ENCODE measurements at places on chromosomes 1 and 21.
A peak's percentile ranks its signal among the peaks of the same experiment; 100 is the strongest.

- no peak for DNase-seq
These were observed 22.7 kb upstream of the PIK3CD start for GRCh38 chr1:9628541-9629444.

GRCh38 chr1:41698916-41699860, 214.7 kb upstream of the EDN2 start:
- DNase-seq, result no peak

DNA sequence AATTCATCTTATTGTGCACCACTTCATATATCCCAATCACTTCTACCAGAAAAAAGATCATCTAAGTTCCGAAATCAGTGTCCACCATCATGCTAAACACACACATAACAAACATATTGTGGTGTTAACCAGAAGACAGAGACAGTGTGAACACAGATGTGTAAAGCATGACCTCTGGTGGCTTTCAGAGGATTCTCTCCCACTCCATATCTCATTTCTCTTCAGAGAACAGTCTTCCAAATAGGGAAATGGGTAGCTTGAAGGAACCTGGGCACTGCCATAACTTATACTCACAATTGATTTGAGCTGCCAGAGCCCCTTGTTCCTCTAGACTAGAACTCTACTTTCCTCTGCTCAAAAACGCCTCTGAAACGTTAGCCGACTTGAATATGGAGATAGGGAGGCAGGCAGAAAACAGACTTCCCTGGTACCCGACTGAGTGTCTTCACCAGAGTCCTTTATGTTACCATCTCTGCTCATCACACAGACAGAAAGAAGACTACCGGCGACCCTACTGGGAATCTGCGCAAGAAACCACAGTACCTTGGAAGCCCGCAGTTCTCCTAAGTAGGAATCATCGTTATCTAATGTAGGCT, 1.8 kb upstream of the ELAPOR1 start:
- DNase-seq, result peak; percentile 60

DNA sequence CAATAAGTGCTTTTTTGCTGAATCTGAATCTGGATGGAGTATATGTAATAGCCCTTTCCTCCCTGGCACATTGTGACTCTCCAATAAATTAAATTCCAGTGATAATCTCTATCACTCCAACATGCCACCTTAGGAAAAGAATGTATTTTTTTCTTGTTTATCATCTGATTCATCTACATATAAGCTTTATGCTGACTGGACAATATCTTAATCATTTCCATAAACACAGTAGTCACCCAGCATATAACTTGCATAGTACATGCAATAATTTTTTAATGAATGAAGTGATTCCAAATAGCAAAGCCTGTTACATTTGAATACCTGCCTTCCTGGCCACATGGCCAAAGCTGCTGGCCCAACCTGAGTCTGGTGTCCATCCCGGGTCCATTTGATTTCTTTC, 477.6 kb upstream of the USP24 start:
- DNase-seq, result no peak

GRCh38 chr1:6723621-6724428, 22.2 kb upstream of the DNAJC11 start:
- no peak for DNase-seq

GRCh38 chr21:42835611-42836401, 43.5 kb downstream of the WDR4 start:
- no peak for DNase-seq

GRCh38 chr21:38142224-38142623, 114.6 kb upstream of the KCNJ15 start:
- no peak for DNase-seq

GRCh38 chr21:30981403-30981802, 56.9 kb downstream of the KRTAP19-8 start:
- DNase-seq, result no peak

- no peak for DNase-seq
These were observed 113.5 kb downstream of the GABPA start for GRCh38 chr21:25848309-25848708.

DNA sequence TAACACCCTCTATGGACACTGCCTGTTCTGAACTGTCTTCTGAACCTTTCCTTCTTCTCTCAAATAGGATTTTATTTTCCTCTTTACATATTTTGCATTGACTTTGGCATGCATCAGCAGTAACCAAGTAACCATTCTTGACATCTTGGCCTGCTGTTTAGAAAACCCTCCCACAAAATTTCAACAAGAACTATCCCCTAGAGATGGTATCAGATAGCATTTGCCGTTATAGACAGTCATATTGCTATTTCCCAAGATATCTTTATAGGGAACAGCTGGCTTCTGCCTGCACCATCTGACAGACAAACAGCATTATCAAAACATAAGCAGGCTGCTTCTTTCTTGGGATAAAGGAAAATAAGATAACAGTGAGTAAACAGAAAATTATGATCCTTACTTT, 54.7 kb downstream of the LHX8 start:
- no peak for DNase-seq

DNA sequence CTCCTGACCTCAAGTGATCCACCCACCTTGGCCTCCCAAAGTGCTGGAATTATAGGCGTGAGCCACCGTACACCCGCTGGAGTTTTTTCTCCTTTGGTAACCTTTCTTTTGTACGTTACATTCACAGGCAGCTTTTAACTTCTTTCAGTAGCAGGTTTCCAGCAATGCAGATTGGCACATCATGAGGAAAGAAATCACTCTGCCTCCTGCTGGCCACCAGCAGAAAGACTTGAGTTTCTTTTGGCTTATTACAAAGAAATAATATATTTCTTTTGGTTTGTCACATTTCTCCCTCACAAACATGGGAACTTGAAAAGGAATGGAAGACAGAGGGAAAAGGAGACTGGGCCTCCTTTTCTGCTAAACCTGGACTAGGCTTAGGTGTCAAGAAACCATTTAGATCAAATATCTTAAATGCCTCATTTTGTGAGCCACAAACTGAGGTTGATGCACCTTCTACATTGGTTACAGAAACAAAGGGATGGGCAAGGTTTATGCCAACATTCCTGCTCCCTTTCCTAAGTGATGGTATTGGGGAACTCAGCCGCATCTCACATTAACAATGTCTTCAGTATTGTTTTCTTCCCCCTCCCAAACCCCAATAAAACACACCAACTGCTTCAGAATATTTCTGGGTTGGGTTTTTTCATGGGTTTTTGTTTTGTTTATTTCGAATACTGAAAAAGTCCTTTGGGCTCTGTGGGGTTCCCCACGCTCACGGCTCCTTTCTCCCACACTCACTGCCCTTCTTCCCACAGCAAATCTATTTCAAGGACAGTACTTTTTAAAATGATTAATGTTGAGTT, 7.7 kb downstream of the ENSA start:
- peak; percentile 84 for DNase-seq

- peak; percentile 71 for DNase-seq
These were observed 7.4 kb downstream of the EFNA4 start for GRCh38 chr1:155070721-155071569.

DNA sequence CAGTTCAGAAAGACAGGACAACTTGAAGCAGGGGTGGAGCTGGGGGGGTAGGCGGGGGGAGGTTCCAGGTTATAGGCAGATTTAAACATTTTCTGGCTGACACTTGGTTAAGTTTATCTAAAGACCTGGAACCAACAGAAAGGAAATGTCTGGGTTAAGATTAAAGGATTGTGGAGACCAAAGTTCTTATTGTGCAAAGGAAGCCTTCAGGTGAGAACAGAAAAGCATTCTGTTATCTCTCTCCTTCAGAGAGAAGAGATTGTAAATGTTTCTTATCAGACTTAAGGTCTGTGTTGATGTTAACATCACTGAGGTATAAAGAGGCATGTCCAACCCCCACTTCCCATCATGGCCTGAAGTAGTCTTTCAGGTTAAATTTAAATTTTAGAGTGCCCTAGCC, 3.7 kb upstream of the ACADM start:
- DNase-seq, result no peak

GRCh38 chr1:44037154-44037553, 5.9 kb upstream of the SLC6A9 start:
- no peak for DNase-seq

DNA sequence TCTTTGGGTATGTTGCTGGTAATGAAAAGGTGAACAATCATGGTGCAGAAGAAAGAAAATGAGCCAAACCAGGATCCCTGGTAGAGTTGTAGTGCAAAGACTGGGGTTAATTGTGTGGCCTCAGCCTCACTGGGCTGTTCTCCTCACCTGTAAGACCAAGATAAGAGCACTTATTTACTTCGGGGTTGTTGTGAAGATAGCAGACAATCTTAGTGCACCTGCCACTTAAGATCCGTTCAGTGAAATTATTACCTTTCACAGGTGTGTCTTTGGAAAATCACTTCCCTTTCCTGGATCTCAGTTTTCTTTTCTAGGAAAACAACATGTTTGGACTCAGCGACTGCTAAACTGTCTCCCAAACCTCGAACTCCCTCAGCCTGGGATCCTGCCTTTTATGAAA, 1.3 kb upstream of the FGGY start:
- no peak for DNase-seq

DNA sequence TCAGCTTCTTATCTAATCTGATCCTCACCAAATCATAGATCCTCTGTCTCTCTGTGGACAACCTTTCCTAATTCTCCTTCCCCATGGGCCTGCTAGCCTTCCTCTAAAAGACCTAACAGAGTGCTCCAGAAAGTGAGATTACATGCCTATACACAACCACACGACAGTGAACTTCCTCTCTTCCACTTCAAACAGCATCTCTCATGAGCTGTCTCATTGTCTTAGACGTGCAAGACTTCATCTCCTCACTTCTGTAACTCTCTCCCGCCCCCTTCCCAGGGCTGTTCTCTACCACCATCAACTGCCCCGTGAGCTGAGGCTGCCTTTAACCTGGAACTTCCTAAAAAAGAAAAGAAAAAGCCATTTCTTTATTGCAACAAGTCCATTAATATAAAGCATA, 14.1 kb upstream of the A3GALT2 start:
- DNase-seq, result no peak

GRCh38 chr1:246447501-246447900, 59.6 kb downstream of the SMYD3 start:
- peak; percentile 75 for DNase-seq

DNA sequence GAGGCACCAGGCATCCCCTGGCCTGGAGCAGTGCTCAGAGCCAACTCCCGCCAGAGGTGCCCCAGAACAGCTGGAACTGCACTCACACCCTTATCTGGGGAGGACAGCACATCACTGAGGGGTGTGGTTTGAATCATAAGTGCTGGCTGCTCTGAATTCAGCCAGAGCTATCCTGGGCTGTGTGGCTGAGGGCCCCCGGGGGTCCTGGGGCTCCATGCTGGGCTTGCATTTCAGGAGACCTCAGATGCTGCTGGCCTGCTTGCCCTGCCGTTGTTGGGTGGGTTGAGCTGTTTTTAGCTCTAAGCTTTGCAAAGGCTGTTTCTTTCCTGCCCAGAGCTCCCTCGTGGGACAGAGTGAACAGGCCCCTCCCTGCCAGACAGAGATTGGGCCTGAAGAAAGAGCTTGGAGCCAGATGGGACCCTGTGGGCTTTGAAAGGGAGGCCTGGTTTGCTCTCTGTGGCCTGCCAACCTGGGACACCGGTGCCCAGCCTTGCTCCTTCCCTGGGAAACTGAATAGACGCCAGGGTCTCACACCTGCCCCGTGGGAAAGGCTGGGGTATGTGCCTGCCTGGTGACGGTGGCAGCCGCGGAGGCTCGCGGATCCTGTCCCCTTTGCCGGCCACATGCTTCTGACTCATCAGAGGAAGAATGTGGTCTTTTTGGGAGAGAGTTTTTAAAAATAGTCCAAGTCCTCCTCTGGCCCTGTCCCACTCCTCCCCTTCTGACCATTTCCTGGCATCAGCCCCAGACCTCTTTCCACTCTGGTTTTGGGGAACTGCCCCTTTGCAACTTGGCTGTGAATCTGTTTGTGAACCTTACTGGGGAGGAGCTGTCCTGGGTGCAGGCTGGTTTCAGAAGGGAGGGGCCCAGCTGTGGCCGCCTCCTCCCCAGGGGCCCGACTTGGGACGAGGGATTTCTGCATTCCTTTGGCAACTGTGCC, 30.0 kb downstream of the ARHGEF10L start:
- peak; percentile 91 for DNase-seq

GRCh38 chr1:156504438-156504813, 3.9 kb upstream of the MEF2D start:
- DNase-seq, result no peak

- DNase-seq, result no peak
These were observed 73.3 kb downstream of the IFI44 start for GRCh38 chr1:78722947-78723346.

GRCh38 chr1:219324171-219324570, 150.5 kb downstream of the LYPLAL1 start:
- DNase-seq, result no peak

- no peak for DNase-seq
These were observed 552.1 kb downstream of the LMO4 start for GRCh38 chr1:87880764-87881163.

DNA sequence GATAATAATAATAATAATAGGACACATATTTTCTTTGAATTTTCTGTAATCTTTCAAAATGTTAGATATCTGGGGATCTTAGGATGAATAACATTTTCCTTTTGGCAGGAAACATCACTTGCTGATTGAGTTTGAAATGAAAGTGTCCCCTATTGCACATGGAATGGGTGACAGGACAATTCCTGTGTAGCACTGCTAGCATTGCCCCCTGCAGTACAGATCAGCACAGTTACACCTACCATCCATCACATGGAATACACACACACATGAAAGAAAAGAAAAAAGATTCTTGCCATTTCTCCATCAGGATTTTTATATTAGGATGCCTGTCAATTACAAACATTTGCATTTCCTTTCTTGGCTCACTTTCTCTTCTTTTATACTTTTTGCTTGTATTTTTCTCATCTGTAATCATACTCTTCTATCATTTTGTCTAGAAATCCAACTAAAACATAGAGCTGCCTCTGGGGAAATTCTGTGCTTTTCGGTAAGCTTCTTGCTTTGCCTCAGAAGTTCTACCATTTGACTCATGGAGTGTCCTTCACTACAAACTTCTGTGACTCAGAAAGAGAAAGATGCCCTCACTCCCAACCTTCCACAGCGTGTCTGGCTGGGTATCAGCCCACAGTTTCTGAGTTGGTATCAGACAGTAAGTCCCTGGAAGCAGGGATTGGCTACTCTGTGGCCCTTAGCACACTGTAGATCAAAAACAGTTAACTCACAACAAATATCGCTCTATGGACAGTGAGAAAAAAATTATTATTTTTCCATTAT, 641.2 kb downstream of the PTPRC start:
- peak; percentile 46 for DNase-seq

DNA sequence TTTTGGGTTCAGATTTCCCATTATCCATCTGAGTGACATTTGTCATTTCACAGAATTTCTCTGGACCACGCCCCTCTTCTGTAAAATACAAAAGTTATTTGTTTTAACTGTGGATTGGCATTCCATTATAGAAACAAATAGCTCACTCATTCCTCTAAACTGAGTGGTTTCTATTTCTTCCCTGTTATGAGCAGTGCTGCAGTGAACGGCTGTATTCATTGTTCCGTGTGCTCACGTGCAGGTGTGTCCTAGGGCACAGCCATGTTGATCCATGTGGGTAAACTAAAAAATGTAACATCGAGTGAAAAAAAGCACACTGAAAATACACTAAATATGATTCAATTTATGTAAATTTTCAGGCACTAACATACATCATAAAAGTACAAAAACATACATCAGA, 27.0 kb upstream of the IL12RB2 start:
- no peak for DNase-seq

GRCh38 chr1:67749844-67750690, 65.1 kb downstream of the GADD45A start:
- peak; percentile 90 for DNase-seq

Measured in fibroblast of mammary gland (primary cell).